Vagina (tissue), 2 donors: ENCODE measurements at places on chromosomes 12 and 14. TPM values are rescaled to one million over a fixed set of nuclear protein-coding genes. Genes with fewer than 3 reads are reported as not detected.

DNA sequence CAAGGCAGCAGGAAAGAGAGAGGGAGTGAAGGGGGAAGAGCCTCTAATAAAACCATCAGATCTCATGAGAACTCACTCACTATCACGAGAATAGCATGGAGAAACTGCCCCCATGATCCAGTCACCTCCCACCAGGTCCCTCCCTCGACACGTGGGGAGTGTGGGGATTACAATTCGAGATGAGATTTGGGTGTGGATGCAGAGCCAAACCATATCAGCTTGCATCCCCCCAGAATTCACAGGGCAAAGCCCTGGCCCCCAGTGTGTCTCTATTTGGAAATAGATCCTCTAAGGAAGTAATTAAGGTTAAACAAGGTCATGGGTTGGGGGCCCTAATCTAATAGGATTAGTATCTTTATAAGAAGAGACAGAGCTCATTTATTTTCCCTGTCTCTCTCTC is 56.1 kb upstream of the TCL1A start:
- DNase-seq = no peak

GRCh38 chr12:47768323-47768811 is 4.7 kb upstream of the SLC48A1 start:
- no peak for DNase-seq

- DNase-seq = no peak
Measured at GRCh38 chr14:102605029-102605428, 12.6 kb downstream of the RCOR1 start.

DNA sequence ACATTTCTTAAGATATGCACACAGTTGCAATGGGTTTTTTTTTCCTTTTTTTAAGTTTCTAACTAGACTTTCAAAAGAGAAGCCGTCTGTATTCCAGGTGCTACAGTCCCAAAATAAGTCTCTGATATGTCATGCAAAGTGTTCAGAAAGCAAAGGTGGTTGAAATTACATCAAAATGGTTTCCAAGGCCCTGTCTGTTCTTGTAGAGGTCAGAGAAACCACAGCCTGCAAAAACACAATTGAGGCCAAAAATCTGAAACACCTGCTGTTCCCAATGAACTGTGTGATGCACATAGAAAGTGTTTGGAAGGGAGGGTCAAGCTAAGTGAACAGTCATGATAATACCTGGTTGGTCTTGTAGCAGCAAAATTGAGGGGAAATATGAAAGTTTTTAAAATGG is 91.0 kb downstream of the VRK1 start:
- no peak for DNase-seq

The AJUBA gene
- 21.9 TPM for total RNA-seq
